NCI-H524 (cell line): ENCODE measurements at places on chromosomes 5 and 9.

DNA sequence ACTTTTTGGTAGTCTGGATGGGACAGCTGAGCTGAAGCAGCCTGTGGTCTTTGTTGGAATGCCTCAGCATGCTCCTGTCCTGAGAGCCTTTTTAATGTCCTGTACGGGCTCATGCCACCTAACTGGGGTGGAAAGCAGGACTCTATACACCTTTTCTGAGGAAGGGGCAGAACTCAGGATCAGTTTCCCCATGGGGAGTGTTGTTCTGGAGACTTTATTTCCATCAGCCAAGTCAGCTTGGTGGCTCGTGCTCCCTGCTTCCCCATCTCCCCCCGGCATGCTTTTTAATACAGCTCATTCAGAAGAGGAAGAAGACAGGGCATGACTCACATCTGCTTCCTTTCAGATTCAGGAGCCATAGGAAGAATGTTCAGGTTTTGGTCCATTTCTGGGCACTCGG is 5.1 kb upstream of the SEPTIN8 start:
- DNase-seq = no peak

- DNase-seq = no peak
Observed at GRCh38 chr5:136082390-136083193, 50.1 kb upstream of the SMAD5 start.

DNA sequence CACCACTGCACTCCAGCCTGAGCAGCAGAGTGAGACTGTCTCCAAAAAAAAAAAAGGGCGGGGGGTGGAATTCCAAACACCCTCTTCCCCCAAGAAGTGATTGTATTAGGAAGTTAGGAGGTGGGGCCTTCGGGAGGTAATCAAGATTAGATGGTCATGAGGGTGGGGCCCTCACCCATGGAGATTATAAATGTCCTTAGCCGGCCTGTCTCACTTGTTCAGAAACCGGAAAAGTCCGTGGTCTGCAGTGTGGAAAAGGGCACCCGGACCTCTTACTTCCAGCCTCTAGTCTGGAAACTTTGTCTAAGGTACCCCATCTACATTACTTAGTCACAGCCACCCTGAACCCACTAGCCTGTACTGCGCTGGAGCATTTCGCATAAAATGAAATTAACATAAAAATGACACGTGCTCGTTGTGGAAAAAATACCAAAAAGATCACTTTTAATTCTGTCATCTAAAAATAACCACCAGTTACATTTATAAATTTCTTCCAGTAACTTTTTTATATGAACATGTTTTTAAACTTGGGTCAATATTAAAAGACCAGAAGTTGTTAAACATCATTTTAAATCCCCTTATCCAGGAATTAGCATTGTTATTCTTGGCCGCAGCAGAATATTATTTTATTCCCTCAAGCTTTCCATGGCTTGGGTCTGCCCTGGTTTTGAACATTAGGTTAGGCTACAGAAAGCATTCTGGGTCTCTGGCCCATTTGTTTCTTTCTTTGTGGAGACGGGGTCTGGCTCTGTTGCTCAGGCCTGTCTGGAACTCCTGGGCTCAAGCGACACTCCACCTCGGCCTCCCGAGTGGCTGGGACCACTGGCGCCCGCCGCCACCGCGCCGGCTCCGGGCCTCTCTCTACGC is 1.2 kb upstream of the CKS2 start:
- no peak for DNase-seq

DNA sequence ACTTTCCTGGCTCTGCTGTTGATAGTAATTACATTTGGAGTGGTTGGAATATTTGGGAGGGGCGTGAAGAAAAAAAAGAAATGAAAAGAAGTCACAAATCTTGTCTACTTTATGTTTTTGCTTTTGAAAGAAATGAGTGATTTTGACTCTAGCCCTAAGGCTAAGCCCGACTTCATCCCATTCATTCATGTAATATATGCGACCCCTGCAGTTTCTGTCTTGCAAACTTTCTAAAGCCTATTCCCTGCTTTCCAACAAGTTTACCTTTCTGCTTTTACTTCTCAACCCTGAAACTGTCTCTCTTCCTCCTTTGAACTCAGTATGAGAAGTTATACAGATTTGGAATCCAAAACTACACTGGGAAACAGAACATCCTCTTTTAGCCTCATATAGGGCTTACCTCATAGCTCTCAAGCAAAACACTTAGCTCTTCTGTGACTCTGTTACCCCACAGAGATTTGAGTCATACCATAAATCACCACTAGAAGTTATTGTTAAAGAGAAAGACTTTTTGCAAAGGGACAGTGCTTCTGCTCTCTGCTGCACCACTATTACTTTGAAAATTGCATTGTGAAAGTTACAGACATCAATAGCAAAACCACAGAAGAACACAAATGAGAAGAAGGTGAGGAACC is 1.6 kb downstream of the CFAP95 start:
- no peak for DNase-seq

DNA sequence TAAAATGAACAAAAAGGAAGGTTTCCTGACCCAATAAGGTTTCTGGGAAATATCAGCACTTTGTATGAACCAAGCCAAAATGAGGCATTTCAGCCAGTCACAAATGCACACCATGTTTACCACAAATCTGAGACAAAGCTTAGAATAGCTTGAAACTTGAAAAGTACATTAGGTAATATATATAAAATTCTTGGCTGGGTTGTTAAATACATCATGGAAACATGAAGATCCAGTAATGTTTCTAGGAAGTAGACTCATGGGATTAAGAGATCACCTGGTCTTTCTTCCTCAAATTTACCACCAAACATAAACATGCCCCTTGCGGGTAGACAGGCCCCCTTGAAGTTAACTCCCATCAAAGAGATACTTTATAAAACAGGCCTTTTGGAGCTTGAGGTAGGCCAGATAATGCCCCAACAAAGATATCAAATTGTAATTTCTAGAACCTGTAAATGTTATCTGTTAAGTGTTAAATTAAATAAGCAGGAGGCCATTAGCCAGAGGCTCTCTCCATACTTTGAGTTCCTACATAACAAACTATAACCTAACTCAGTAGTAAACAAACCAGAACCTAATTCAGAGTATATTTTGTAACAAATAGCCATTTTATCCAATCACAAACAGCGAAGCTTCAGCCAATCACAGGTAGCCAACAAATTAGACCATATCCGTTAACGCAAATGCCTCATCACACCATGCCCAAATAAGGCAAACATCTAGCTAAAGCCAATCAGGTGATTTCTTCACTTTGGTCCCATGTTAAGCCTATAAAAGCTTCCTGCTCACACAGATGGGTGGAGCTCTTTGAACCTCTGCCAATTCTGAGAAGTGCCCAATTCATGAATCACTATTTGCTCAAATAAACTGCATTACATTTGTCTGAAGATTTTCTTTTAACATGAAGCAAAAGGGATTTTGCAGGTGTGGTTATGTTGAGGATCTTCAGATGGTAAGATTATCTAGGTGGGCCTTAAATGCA is 127.9 kb upstream of the TARS1 start:
- no peak for DNase-seq

GRCh38 chr9:105963343-105964099 is 269.2 kb downstream of the TMEM38B start:
- DNase-seq = no peak

DNA sequence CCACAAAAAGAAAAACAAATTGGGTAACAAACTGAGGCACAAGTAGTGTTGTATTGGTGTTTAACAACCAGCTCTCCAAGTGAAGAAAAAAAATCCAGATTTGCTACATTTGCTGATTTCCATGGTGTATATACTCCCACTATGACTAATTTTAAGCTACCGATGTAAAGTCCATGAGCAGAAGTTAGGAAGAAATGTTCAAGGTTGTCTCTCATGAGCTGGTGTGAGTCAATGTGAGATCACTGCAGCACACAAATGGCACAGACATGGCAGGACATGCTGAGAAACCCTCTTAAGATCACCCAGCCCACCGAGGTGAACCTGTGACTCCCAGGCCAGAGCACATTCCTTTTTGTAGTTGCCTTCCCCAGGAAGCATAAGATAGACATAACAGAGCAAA is 36.2 kb downstream of the SLC44A1 start:
- no peak for DNase-seq

DNA sequence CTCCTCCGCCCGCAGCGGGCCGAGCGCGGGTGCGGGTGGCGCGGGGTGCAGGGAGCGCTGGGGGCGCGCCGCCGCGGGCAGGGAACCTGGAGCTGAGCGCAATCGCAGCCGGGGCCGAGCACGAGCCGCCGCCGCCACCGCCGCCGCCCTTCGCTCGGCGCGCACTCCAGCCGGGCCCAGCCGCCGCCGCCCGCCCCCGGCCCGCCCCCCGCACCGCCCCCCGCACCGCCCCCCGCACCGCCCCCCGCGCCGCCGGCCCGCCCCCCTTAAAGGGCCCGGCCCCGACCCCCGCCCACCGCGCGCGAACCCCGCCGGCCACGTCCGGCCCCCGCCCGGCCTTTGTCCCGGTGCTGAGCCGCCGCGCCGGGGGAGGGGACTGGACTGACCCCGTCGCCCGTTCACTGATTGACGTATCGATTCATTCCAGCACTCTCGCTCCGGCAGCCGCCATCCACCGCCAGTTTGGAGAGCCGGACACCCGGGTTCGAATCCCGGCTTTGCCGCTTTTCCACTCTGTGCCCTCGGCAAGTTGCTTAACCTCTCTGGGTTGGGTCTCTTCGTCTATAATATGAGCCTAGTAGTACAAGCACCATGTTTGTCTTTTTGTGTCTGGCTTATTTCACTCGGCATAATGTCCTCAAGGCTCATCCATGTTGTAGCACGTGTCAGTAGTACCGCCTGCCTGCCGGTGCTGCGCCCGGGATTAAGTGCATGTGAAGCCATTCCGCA is at the start of gene SH3PXD2B:
Gene SH3PXD2B (minus strand): TSS at position 168 of the 729 bp plus-strand sequence. CDS start 173 bp downstream, outside the sequence.
- DNase-seq = no peak

DNA sequence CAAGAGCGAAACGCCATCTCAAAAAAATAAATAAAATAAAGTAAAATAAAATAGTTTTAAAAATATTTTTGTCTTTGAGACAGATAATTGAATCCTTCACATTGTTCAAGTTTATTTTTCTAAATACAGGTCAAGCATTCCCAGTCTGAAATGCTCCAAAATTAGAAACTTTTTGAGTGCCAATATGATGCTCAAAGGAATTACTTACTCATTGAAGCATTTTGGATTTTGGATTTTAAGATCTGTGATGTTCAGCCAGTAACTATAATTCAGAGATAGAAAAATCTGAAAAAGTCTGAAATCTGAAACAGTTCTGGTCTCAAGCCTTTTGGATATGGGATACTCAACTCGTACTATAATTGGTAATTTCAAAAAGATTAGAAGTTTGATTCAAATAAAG is 39.8 kb downstream of the RBM27 start:
- no peak for DNase-seq

DNA sequence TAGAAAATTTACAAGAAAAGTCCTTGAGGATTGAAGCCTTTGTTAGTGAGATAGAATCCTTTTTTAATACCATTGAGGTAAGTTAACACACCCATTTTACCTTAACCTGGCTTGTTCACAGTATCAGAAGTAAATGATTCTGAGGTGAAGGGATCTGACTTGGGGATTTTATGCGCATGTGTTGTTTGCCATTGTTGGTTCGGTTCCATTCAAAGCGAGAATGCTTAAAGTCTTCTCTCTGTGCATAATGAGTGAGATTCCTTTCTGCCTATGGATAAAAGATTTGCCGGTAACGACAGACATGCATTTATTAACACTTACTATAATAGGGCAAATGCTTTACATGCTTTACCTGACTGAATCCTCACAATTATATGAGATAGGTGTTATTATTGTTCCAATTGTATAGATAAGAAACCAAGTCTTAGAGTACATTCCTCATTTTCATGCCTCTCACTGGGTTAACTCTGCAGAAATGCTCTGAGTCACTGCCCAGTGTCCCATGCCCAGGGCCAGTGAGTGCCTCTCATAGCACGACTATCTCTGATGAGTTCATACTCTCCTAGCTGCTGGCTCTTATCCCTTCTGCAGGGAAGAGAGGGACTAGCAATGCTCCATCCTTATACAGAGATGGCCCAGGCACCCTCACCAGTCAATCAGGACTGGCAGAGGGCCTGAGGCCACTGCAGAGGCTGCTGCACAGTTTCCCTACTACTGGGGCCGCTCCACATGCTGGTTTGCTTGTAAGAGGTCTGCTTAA is 54.4 kb downstream of the CMYA5 start:
- no peak for DNase-seq
